ENCODE measurements at places on chromosomes 12 and 14.

- no peak for DNase-seq
Observed at GRCh38 chr14:48853159-48853558, 733.0 kb downstream of the RPS29 start.

DNA sequence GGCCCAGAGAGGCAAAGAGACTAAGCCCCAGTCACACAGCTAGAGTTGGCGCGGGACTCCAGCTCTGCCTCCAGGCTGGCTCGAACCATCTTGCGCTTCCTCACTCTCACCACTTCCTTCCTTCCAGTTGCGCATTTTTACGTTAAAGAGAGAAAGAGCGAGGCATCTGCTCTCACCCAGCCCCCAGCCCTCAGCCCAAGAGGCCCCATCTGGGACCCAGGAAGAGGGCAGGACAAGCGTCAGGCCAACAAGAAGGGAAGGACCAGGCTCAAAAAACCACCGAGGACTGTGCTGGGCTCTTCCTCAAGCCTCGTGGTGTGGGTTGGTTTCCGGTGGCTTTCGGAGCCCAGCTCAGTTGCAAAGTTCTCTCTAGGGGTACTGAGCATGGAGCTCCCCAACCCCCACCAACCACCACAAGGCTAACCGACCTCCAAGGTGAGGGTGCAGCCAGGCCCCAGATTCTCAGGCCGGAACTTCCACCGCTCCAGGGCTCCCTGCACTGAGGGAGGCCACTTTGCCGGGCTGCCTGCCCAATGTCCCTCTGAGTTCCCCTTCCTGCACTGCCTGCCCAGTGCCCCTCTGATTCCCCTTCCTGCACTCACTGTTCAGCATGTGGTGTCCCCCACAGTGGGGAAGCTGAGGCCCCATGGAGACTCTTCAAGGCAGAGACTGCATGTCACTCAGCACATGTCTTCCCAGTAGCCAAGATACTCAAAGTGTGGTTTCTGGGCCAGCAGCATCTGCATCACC lies 35.9 kb downstream of the TESC start:
- no peak for DNase-seq

GRCh38 chr14:94321421-94322271 lies 1.5 kb downstream of the SERPINA6 start:
- DNase-seq, result no peak

GRCh38 chr14:103713304-103714062 lies 1.8 kb downstream of the XRCC3 start:
- no peak for DNase-seq

DNA sequence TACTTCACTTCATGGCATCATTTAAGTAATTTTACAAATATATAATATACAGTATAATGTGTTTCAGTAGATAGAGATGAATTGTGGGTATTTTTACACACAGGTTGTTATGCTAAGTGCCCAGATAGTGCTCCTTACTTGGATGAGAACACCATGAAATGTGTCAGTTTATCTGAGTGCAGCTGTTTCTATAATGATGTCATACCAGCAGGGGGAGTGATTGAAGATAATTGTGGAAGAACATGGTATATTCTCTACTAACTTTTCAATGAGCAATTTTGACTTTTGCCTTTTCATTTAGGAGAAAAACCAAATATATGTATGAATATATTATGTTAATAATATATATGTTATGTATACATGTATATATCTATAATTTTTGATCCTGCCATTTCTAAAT lies 221.6 kb downstream of the LRRK2 start:
- no peak for DNase-seq

DNA sequence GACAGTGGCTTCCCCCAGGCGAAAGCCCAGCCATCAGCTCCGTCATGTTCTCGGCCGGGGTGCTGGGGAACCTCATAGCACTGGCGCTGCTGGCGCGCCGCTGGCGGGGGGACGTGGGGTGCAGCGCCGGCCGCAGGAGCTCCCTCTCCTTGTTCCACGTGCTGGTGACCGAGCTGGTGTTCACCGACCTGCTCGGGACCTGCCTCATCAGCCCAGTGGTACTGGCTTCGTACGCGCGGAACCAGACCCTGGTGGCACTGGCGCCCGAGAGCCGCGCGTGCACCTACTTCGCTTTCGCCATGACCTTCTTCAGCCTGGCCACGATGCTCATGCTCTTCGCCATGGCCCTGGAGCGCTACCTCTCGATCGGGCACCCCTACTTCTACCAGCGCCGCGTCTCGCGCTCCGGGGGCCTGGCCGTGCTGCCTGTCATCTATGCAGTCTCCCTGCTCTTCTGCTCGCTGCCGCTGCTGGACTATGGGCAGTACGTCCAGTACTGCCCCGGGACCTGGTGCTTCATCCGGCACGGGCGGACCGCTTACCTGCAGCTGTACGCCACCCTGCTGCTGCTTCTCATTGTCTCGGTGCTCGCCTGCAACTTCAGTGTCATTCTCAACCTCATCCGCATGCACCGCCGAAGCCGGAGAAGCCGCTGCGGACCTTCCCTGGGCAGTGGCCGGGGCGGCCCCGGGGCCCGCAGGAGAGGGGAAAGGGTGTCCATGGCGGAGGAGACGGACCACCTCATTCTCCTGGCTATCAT lies 663 bp downstream of the PTGER2 start:
- DNase-seq, result no peak

GRCh38 chr14:42173206-42173605 lies 566.5 kb downstream of the LRFN5 start:
- no peak for DNase-seq

DNA sequence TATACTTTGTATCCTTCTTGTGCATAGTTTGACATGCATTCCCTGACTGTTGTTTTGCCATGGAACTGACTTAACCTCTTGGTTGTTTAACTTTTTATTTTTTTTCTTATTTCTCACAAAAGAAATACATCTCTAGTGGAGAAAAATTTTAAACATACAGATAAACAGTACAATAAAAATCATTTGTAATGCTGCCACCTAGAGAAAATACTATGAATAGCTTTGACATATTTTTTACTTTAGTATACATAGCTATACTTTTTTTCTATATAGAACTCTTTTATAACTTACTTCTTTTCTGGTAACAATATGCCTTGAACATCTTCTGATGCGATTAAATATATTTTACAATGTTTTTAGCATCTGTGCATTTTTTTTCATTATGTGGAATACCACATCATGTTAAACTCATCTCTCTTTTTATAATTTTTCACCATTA lies 184.5 kb downstream of the AKAP6 start:
- no peak for DNase-seq

- DNase-seq, result no peak
Observed at GRCh38 chr12:81758421-81759189, 545 bp downstream of the PPFIA2 start.

DNA sequence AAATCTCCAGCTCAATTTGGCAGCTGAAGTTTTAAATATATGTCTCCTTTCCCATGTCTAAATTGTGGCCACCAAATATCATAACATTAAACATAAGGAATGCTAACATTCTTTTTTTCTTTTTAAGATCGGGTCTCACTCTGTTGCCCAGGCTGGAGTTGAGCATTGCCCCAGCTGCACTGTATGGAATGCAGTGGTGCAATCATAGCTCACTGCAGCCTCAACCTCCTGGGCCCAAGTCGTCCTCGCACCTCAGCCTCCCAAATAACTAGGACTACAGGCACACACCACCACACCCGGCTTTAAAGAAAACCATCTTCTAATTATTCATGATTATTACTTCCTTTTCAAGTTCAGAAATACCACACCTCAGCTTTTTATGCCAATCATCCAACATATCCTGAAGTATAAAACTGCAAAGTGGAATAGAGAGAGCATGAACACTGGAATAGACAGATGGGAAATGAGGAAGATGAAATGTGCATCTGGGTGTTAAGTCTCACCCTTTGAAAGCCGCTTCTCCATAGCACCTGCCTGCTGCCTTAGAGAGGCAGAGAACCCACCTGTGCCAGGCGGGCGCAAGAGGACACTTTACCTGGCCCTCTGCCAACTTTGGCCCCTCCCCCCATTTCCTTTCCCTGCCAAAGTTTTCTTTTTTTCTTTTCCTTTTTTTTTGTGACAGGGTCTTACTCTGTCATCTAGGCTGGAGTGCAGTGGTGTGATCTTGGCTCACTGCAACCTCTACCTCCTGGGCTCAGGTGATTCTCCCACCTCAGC lies 2.8 kb upstream of the EML1 start:
- no peak for DNase-seq

DNA sequence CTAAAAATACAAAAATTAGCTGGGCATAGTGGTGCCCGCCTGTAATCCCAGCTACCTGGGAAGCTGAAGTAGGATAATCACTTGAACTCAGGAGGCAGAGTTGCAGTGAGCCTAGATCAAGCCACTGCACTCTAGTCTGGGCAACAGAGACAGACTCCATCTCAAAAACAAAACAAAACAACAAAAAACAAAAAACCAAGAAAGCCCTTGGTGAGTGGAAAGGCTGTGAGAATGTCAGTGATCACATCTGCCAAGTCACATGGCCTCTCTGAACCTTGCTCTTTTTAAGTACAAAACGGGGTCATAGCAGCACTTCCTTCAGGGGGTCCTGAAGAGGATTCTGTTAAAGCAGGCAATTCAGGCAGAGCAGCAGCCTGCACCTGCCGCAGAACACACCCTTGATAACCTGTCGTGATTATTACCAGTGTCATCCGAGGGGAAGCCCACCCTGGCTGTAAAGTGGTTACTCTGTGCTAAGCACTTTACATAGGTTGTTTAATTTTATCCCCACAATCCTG lies 9.6 kb downstream of the RPS6KL1 start:
- DNase-seq, result no peak

- DNase-seq, result no peak
Observed at GRCh38 chr14:50865391-50866076, 6.3 kb upstream of the ABHD12B start.

DNA sequence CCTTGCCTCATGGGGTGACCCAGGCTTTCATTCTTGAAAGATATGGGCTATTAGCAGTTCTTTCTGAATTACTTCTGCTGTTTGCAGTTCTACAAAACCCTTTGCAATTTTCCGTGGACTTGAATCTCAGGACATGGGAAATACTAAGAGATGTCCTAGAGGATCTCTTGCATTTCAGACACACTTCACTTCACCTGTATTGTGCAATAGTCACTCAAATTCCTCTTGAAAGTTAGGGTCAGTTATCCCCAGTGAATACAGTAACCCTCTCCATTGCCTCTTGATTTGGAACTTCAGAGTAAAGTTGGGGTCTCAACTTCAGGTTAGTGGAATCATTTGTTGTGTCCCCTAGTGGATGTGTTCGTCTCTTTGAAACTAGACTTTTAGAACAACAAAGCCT lies 31.8 kb downstream of the YLPM1 start:
- no peak for DNase-seq

- no peak for DNase-seq
Observed at GRCh38 chr12:58576916-58577315, 343.4 kb downstream of the LRIG3 start.

DNA sequence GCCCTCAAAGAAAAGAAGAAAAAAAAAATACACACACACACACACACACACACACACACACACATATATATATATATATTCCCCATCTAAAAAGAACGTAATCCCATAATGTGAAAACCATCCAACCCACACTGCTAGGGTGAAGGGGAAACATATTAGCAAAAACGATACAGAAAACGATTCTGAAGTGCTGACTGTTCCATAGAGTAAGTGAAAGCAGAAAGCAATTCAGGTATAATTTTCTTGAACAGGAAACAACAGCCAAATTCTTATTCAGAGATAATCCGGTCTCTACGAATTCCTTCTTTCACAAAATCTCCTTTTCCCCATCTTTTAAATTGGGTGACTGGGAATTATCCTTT lies 393.5 kb downstream of the NOVA1 start:
- DNase-seq, result no peak

Data from HuH-7.5 (cell line).